ENCODE measurements at places on chromosomes 5 and 9.

DNA sequence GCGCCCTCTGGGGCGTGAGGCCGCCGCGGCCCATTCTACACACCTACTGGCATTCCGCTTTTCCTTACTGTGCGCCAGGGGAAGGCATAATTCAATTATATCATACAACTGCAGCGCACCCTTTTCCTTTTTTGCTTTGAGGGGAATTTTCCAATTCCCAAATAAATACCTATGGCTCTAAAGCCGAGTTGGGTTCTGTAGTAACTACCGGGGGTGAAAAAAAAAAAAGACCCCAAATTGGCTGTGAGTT lies 34.1 kb upstream of the NFIB start:
- DNase-seq = no peak

- DNase-seq = peak; percentile 69
Observed at GRCh38 chr5:134524272-134524825, 1.1 kb upstream of the JADE2 start.

DNA sequence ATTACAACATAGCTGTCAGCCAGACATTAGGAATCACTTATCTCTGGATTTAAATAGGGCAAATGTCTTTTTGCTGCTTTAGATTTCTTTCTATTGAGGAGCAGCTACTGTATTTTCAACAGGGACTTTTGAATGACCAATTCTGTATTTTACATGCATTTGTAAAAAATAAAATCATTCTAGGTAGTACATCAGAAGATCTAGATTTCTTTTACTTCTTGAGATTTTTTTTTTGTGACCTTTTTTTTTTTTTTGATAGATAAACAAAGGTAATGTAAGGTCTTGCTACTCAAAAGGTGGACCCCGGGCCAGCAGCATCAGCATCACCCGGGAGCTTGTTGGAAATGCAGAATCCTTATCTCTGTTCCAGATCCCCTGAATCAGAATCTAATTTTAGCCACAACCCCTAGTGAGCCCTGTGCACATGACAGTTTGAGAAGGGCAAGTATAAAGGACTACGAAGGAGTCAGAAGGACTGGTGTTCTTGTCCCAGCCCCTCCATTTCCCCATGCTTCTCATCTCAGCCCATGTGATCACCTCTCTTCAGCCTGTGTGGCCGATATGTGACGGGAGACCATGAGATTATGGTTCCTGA lies 37.7 kb upstream of the CKMT2 start:
- DNase-seq = no peak

- DNase-seq = no peak
Observed at GRCh38 chr5:131550606-131551005, 84.4 kb downstream of the RAPGEF6 start.
